ENCODE measurements at places on chromosomes 5 and 9. TPM values are rescaled to one million over a fixed set of nuclear protein-coding genes. Genes with fewer than 3 reads are reported as not detected.

GRCh38 chr5:73740274-73740790, 114.3 kb downstream of the ARHGEF28 start:
- no peak for DNase-seq

- DNase-seq, result no peak
Measured at GRCh38 chr5:73652391-73652790, 26.4 kb downstream of the ARHGEF28 start.

DNA sequence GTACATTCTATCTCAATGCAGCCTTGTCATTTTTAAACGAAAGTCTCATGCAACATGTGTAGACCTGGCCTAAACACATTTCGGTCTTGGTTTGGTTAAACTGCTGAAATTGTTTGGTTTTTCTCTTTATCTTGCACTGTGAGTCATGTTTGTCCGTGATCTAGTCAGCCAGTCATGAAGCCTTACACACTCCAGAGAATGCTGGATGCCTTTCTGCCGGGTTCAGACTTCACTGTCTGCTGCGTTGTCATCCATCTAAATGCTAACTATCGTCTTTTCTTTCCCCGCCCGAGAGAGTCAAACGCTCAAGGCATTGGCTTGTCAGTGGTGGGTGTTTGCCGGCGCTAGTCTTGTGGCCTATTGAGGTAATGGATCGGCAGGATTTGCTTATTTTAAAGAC, 1194.6 kb upstream of the WWC1 start:
- no peak for DNase-seq

DNA sequence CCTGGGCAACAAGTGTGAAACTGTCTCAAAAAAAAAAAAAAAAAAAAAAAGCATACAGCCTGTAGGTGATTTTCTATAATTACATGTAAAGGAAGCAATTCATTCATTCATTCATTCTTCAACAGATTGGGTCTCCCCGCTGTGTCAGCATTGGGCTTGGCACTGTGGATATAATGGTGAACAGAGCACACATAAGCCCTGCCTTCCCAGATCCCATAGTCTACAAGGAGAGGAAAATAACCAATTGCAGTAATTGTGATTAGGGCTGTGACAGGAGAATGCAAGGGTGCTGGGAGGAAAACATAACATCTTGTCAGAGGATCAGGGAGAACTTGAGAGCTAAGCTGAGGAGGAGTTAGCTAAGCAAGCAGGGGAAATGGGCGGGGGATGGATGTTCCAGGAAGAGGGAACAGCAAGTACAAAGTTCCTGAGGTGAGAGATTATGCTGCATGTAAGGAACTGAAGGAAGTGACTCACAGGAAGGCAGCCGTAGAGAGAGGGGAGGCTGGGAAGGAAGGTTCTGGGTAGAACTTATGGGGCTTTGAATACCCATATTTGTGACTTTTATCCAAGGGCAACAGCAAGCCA, 24.0 kb upstream of the KLF9 start:
- DNase-seq, result no peak

DNA sequence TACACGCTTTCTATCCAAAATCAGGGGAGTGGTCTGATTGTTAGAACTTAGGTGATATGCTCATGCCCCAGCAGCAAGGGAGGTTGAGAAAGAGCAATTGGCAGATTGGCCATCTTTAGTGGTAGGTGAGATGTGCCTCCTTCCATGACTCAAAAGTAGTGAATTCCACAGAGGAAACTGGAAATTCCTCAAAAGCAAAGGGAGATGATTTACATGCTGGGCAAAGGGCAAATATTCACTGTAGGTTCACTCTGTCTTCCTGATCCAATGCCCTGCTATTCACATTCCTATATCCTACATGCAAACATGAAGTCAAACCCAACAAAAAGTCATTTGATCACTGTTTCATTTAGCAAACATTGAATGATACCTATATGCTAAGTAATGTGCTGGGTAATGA, 130.1 kb upstream of the ZNF608 start:
- no peak for DNase-seq

GRCh38 chr9:35797311-35798109, 6.1 kb downstream of the NPR2 start:
- DNase-seq, result no peak

DNA sequence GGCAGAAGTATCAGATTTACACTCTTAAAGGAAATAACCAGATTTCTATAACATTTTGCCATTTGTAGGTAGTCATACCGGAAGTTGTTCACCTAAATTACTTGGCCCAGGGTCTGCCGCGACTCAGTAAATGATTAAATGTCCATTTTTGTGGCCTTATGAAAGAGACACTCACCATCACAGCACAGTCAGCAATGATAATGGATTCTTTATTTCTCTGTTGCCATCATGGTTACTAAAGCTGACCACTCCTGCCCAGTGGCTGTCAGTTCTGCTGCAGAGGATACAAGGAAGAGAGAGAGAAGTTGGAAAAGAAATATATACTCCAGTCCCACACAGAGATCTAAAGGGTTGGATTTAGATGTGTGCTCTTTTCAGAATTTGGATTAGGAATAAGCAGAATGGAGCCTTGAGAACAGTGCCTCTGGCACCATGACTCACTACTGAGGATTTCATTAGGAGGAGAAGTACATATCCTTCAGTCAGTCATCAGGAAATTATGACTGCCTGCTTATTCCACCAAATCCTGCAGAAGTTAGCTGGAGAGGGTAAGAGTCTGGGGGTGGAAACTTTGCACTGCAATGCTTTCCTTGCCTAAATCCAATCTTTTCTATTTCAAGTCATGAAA, 72.8 kb upstream of the EFNA5 start:
- no peak for DNase-seq

DNA sequence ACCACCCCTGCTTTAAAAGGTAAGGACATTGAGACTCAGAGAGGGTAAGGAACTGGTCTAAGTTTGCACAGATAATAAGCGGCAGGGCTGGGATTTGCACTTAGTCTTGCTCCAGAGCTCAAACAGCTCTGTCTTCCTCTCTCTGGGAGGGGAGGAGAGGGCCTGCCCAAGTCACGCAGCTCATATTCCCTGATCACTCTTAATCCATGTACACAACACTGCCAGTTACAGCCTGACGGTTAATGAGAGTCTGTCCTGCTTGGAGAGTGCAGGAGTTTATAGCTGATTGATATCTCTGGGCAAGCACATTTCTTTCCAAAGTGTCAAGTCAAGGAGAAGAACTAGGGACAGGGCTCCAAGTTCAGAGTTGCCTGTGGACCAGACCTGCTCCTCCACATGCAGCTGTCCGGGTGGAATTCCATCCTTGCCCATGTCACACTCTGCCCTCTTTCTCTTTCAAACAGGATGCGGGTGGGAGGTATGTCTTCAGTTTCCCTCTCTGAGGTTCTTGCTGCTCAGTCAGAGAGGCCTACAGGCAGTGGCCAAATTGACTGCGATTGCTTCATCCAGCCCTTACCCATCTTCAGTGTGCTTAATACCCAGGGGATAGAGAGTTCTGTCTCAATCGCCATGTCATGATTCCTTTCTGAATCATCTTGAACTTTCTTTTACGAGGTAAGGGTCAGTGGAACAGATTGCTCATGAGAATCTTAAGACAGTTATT, 54.5 kb downstream of the GALNT12 start:
- DNase-seq, result no peak

- no peak for DNase-seq
Measured at GRCh38 chr9:5360341-5360740, 20.7 kb upstream of the RLN1 start.

- no peak for DNase-seq
Measured at GRCh38 chr5:137714946-137715345, 20.9 kb downstream of the KLHL3 start.

- DNase-seq, result no peak
Measured at GRCh38 chr9:28909526-28909925, 1336.2 kb upstream of the C9orf72 start.

DNA sequence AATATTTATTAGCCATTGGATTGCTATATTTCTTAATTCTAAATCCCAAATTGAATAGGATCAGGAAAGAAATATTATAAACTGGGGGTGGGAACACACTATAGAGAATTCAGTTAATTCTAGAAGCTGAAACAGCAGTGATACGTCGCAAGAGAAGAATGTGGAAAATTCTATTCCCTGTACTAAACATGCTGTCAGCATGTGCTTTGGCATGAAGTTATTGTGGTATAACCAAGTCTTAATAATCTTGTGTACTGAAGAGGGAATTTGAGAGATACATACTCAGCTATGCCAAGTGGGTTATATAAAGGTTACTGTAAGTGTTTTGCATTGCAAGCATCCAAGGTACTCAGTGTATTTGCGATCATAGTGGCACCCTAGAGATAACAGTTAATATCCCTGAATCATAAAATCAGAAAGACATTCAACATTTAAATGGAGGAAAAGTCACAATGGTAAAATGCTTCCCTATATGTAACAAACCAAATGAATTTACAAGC, 1492.9 kb upstream of the C9orf72 start:
- DNase-seq, result no peak

- DNase-seq, result no peak
Measured at GRCh38 chr5:112353678-112354077, 65.4 kb downstream of the EPB41L4A start.

- no peak for DNase-seq
Measured at GRCh38 chr5:13591621-13592020, 352.9 kb downstream of the DNAH5 start.

DNA sequence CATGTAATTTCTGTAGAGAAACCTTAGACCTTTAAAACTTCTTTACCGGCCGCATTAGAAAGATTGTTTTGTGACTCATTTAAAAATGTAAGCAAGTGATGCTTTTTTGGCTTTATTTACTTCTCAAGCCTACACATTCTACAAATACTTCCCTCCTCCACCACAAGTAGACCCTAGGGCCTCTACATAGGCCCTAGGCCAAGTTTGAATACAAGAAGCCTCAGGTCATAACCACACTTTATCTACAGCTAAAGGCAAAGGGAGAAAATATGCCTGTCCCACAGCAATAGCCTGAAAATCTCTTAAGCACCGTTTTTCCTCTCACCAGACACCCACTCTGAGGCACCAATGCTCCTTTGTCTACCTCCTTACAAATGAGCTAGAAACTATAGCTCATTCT, 53.9 kb downstream of the CSNK1A1 start:
- no peak for DNase-seq

- DNase-seq, result no peak
Measured at GRCh38 chr9:135865531-135865930, 41.8 kb downstream of the CAMSAP1 start.

DNA sequence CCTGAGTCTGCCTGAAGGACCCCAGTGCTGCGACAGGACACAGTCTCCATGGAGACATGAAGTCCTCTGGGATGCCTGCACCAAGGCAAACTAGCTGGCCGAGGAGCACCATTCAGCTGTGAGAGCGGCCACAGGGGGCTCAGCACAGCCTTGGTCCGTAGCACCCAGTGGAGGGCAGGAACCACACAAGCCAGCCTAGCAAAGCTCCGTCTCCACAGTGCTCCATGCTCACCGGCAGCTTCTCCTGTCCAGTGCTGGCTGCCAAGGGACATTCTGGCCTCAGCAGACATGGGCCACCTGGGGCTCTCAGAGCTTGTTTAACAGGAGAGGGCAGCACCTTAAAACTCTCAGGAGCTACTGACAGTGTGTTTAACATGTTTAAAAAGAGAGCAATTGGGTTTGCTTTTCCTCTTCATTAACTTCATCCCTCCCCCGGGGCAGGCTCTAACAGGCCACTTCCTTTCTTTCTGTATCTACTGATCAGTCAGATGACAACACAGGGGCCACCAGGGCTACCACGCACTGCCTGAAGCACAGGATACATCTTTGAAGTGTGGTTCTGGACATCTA, 57.0 kb downstream of the SECISBP2 start:
- DNase-seq, result no peak

GRCh38 chr5:115068239-115069086, 101.2 kb downstream of the TRIM36 start:
- no peak for DNase-seq

- no peak for DNase-seq
Measured at GRCh38 chr5:43627028-43627427, 24.0 kb downstream of the NNT start.

DNA sequence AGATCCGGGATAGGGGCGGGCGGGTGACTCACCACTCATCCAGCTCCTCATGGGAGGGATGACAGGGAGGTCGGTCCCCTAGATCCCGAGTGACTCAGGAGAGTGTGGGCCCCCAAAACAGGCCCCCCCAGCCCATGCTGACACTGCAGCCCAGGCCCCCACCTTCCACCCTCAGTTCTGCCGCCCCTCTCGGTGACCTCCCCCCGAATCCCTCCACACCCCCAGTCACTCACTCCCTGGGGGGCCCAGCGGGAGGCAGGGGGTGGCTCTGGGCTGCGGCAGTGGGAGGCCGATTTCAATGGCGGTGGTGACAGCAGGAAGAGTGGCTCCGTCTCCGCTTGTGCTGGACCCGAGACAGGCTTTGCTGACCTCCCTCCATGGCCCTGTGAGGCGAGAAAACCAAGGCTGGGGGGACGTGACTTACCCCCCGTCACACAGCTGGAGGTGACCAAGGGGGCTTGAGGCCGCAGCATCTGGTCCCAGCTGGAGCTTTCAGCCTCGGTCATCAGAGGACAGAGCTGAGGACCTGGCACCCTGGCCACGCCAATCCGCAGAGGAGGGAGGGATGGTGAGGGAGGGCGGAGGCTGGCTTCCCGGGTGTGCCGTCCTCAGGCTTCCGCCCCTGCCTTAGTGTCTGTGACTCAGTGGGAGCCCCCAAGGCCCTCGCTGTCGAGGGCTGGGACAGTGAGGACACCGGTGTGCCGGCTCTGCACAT, 9.0 kb downstream of the GPSM1 start:
- no peak for DNase-seq

DNA sequence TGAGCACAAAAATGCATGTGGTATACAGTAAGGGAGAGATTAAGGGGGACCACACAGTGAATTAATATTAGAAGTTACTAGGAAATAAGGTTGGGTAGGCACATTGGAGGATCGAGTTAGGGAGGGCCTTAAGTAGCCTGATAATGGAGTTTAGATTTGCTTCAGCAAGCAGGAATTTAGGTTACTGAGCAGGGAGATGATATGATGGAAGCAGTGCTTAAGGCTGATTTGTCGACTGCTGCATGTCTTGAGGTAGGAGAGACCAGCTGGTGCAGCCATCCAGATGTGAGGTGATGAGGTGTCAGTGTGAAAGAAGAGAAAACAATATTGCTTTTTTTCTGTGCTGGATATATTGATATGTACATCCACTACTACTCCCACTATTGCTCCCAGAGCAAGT, 55.2 kb upstream of the ACTBL2 start:
- DNase-seq, result no peak

- no peak for DNase-seq
Measured at GRCh38 chr9:35679766-35680330, 6.1 kb downstream of the CA9 start.

DNA sequence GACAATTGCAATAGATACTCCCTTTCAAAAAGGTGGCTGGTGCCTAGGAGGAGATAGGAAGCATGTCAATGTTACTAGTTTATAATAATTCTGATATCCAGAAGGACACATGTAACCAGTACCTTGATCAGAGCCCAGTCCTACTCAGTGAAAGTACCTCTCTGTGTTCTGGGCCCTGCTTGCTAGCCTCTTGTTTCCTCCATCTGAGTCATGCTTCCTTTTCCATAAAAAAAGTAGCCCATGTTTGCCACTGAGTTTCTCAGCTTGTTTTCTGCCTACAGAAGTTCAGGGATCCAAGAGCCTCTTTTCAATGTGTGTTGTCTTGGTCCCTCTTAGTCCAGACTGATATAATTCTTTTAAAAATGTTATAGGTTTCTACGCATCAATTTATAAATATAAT, 149.0 kb downstream of the SSBP2 start:
- DNase-seq, result no peak

ADRB2 gene
- total RNA-seq, result 5.0 TPM

ZBED3 gene
- total RNA-seq, result 2.7 TPM

BHMT2 gene
- total RNA-seq, result 4.3 TPM

CARD9 gene
- 2.4 TPM for total RNA-seq

GRAMD2B gene
- total RNA-seq, result 59.9 TPM

ASTN2 gene
- total RNA-seq, result 48.8 TPM

SEMA6A gene
- 76.5 TPM for total RNA-seq

SPACA9 gene
- total RNA-seq, result 3.4 TPM

SPINK4 gene
- total RNA-seq, result not detected

PCDHB5 gene
- 8.0 TPM for total RNA-seq

ADAMTS12 gene
- 44.5 TPM for total RNA-seq

BTNL8 gene
- total RNA-seq, result 0.50 TPM
